ENCODE measurements at places on chromosomes 13 and 19.

- no peak for DNase-seq
Observed at GRCh38 chr19:51466723-51467122, 8.5 kb upstream of the SIGLEC8 start.

DNA sequence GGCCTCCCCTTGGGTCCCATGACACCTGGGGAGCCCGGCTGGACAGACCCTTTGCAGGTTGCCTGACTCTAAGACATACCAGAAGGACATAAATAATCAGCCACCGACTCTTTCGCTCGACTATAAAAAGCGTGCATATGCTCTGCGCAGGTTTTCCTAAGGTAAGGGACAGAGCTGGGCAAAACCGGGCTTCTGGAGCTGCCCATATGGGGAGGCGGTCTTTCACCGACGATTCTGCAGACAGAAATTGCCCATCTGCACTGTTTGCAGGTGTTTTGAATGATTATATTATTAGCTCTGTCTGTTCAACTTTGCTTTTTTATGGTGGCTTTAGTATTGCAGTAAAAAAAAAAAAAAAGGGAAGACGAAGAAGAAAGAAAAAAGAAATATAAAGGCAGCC lies 347.2 kb downstream of the TSHZ3 start:
- no peak for DNase-seq

- DNase-seq, result no peak
Observed at GRCh38 chr13:49536144-49536873, 40.6 kb downstream of the PHF11 start.

GRCh38 chr19:50311723-50312635 lies 17.2 kb downstream of the KCNC3 start:
- no peak for DNase-seq

DNA sequence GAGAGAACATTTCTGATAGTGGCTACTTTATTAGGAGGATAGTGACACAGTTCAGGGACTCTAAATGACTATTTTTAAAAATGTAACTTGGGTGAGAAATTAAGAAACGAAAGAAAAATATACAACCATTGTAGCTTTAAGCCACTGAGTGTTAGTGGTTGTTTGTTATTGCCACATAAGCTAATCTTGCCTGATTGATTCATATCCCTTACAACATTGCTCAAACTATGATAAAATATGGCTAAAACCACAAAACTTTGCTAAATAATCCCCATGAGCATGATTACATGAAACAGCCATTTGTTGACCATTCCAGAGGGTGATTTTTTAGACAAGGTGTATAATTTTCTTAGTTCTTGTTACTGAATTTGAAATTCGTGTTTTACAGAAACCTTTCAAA lies 343.4 kb downstream of the SLITRK5 start:
- no peak for DNase-seq

GRCh38 chr13:93180356-93180969 lies 46.1 kb upstream of the GPC6 start:
- DNase-seq, result no peak

DNA sequence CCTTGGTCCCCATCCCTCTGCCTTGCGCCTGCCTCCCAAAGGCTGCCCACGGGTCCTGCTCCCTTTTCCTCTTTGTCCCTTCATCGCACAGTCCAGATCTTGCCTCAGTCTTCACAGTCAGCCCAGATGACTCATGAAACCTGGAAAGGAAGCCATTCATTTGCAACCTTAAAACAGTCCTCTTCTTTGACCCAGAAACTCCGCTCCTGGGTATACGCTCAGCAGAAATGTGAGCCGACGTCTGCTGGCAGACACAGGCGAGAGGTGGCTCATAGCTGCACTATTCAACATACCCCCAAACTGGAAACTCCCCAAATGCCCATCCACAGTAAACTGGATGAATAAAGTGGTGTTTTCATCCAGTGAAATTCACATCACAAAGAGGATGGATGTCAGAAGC lies 13.6 kb upstream of the PEPD start:
- no peak for DNase-seq

- no peak for DNase-seq
Observed at GRCh38 chr13:33178209-33178840, 107.2 kb downstream of the STARD13 start.

DNA sequence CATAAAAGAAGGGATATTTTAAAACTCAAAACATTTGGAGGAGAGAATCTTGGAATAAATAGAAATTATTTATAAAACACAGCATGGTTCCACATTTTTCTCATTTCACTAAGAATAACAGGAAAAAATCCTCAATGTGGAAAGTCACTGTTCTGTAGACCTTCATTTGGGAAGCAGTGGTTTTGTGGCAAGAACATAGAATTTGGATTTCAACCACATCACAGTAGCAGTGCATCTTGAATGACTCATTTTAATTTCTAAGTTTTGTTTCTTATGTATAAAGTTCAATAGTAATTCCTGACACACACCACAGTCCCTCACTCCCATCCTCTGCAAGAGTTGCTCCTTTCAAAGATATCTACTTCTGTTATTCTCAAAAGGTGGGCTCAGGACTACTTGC lies 264.0 kb downstream of the ENOX1 start:
- no peak for DNase-seq

- DNase-seq, result no peak
Observed at GRCh38 chr13:112703449-112704284, 13.8 kb downstream of the ATP11A start.

DNA sequence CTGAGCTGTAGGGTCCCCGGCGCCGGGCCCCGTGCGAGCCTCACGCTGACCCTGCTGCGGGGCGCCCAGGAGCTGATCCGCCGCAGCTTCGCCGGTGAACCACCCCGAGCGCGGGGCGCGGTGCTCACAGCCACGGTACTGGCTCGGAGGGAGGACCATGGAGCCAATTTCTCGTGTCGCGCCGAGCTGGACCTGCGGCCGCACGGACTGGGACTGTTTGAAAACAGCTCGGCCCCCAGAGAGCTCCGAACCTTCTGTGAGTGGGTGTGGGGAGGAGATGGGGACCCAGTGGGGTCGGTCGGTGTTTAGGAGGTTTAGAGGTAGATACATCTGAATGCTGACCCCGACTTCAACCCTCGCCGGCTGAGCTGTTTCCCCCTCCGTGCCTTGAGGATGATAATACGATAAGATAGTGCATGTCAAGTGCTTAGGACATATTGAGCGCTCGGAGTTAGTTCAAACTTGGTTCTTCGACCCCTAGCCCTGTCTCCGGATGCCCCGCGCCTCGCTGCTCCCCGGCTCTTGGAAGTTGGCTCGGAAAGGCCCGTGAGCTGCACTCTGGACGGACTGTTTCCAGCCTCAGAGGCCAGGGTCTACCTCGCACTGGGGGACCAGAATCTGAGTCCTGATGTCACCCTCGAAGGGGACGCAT lies 1.9 kb downstream of the ICAM5 start:
- no peak for DNase-seq

GRCh38 chr19:15633082-15633835 lies 7.4 kb upstream of the CYP4F3 start:
- DNase-seq, result no peak

DNA sequence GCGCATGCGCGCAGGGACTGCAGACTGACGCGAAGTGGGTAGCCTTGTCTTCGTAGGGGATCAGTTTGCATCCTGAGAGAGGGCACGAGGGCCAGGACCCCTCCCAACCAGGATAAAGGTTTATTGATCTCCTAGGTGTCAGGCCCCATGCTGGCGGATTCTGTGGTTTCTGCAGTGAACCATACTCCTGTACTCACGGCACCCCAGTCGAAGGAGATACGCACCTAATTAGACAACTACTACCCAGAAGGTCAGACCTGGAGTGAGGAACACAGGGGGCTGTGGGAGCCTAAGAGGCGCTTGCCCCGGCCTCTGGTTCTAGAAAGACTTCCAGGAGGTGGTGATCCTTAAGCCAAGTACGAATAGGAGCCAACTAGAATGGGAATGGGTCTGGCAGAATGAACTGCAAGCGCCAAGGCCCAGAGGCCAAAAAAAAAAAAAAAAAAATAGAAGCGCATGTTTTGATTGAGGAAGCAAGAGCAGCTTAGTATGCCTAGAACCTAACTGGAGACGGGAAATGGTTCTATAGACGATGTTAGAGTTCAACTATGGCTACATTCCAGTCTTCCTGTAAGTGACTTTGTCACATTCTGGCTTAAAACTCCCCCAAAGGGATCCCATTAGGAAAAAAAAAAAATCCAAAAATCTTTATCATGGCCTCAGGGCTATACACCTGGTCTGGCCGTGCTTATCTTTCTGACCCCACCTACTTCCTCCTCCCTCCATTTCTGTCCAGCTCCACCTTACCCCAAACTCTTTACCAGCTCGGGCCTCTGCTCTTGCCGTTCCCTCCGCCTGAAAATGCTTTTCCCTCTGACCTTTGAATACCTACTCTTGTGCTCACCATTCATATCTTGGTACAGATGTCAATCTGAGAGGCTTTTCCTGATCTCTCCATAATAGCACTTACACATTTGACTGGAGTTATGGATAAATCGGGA lies 902 bp upstream of the ZNF428 start:
- no peak for DNase-seq

- no peak for DNase-seq
Observed at GRCh38 chr13:85930108-85930507, 130.9 kb upstream of the SLITRK6 start.

- DNase-seq, result no peak
Observed at GRCh38 chr19:768424-768823, 17.5 kb downstream of the MISP start.

GRCh38 chr13:32783067-32783466 lies 196.8 kb downstream of the PDS5B start:
- DNase-seq, result no peak

- no peak for DNase-seq
Observed at GRCh38 chr13:42788601-42789000, 7.2 kb downstream of the FAM216B start.

DNA sequence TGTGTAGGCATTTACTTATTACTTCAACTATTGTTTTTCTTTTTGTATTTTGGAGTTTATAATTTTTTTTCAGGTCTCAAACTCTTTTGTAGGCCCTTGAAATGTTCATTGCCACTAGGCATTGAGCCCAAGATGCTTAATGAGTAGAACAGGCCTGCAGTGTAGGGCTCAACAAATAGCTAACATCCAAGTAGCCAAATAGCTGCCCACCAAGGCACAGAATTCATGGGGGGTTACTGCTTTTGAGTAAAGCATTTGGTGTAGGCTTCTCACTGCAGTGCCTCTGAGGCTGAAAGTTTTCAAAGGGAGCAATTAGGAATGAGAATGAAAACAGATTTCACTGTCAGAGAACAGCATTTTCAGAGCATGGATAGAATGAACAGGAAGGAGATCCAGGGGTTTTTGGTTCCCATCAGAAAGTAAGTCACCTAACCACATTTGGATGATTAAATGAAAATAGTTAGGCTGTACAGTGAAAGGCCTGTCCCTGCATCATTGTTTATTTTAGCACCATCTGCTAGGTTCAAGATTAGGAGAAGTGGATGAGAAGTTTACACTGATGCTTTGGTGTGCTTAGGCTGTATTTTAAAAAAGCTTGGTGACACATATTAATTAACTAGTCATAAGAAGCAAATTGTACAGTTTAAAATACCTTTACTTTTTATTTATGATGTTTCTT lies 61.0 kb downstream of the EDNRB start:
- no peak for DNase-seq

DNA sequence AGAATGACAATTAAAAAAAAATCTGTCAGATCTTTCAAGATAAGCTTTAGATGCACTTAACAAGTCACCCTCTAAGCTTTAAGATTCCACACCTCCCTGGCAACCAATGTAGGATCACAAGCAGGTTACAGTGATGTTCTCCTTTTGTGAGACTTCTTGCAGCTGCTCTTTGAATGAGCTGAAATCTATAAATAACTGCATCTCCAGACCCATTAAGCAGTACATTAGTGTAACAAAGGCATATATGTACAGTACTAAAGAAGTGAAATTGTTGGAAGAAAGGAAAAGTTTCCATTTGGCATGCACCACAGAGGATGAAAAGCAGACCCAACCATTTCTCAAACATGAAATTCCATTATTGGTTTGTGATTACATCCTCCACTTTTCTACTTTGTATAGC lies 364.7 kb downstream of the ENOX1 start:
- DNase-seq, result no peak

- no peak for DNase-seq
Observed at GRCh38 chr13:80047406-80047805, 293.5 kb downstream of the SPRY2 start.

GRCh38 chr13:108283110-108283509 lies 13.6 kb downstream of the TNFSF13B start:
- no peak for DNase-seq

- DNase-seq, result no peak
Observed at GRCh38 chr13:67123165-67123564, 107.0 kb downstream of the PCDH9 start.

DNA sequence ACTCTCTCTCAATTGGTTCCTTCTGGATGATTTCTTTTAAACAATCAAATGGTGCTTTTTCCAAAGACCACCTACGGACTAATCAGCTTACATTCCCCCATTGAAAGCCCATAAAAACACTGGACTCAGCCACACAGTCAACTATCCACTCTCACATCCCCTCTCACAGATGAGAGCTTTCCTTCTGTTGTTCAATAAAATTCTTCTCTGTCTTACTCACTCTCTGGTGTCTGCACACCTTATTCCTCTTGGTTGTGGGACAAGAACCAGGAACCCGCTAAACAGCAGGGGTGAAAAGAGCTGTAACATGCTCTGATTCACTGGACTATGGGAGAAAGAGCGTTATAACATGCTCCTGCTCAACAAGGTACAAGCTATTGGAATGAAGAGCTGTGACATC lies 2896.2 kb downstream of the PCDH9 start:
- DNase-seq, result no peak

DNA sequence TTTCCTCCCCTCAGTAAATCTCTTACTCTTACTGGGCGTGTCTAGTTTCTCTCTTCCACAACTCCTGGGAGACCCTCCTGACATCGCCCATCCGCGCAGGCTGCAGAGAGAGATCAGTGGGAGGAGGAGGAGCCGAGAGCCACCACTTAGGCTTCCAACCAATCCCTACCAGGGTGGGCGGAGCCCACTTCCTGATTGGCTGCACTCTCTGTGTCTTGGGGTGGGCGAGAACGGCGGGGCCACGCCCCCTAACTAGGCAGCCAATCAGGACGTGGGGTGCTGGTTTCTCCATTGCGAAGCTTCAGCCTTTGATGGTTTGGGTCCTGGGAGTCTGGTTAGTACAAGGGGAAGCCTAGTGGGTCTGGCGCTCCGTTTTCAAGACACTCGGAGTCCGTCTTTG lies at the start of gene PMIS2:
TSS of gene PMIS2 (plus strand) at position 326 of the 400 bp plus-strand sequence. CDS start 87 bp downstream, outside the sequence.
- DNase-seq, result no peak

All from GM20000 (cell line).